ENCODE measurements at places on chromosomes 11 and 22.

DNA sequence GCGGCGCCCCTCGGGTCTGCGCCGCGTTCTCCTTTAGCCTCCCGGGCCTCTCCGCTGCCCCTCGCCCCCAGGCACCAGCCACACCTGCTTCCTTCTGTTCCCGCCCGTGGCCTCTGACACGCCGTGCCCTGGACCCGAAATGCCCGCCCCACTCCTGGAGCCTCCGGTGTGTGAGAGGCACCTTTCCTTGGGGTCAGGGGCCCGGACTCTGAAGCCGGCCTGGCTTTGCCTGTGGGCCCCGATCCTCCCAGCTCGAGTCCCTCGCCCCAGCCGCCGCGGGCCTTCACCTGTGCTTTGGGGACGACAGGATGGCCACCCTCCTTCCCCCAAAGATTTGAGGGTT is 661 bp upstream of the CDPF1 start:
- DNase-seq, result no peak

GRCh38 chr11:65558002-65558929 is at the start of gene LTBP3:
Gene LTBP3 (minus strand): TSS chr11:65558359. CDS start chr11:65557959, 400 bp downstream.
- peak; percentile 10 for DNase-seq

DNA sequence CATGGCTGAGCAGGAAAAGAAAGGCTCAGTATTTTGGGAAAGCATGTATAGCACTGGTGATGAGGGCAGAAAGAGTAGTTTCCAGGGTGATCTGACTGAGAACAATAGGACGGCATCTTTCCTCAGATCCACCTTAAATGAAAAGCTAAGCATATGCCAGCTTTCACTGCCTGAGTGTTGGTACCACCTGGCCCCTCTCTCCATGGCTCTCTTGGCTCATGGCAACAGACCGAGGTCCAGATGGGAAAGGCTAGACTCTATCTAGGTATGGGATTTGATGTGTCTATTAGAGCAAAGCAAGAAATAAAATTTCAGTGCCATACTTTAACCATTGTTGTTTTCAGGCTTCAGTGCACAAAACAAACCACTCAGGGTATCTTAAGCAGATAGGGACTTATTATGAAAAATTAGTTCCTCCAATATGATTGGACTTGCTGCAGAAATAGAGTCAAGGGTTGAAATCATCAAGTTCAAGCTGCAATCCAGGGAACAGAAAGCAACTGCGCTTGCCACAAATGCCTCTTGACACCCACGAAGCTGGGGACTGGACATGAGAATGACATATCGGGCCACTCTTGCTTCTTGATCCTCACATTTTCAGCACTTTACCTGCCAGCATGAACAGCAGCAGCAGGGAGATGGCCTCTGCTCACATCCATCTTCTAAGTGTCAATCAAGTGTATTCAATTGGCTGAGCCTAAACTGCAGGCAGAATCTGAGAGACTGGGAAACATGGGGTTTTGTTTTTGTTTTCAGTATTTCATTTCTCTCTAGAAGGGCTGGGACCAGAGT is 64.0 kb upstream of the SNX19 start:
- no peak for DNase-seq

DNA sequence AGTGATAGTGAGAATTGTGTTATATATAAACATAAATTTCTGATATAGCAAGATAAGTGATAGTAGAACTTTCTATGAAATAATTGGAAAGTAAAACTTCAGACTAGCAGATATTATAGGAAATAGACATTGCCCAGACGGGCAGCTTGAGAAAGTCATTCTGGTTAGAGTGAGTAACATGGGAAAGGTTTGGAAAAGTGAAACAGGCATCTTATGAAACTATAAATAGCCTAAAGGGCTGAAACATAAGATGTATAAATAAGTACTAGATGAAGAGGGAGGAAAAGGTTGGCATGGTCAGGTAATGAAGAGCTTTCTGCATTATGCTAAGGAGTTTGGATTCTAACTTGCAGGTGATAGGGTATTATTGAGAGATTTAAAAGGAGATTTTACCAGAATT is 101.3 kb downstream of the DYNC2H1 start:
- no peak for DNase-seq

- DNase-seq, result no peak
These were observed 5.8 kb downstream of the ZBTB44 start for GRCh38 chr11:130308886-130309285.

DNA sequence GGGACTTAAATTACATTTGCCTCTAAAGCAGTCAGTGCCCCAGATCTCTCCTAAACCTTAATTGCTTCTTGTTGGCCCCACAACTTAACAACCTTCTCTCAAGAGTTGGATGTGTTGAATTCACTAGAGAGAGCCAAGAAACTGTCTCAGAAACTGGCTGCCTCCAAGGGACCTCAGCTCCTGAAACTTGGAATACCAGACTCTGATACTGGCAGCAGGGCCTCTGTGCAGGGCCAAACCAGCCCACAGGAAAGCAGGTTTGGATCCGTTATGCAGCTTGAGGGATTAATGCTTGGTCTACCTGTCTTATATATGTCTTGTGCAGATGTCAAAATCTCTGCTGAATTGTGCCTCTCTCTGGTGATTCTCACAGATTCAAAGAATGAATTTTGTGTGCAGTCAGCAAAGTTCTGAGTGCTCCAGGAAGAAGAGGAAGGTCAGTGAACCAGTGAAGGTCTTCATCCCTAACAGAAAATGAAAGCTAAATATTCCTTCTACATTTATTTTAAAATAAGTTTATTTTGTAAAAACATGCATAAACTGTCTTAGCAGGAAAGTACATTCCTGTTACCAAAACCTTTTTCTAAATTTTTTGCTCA is 70.8 kb downstream of the LIF start:
- DNase-seq, result no peak

DNA sequence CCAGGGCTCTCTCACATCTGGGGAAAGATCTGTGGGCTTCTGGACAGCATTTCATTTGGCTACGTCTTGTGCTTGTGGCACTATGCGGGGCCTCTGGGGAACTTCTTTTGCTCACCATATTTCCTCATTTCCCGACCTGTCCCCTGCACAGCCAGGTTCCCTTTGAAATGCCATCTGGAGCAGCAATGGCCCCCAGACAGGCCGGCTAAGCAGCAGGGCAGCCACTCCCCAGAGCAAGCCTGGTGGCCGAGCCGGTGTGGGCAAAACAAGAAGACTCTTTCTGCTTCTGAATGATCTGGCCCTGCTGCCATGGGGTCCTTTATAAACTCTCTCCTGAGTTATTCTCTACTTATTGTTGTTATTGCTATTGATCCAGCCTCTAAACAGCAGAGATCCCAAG is 190.7 kb upstream of the NECTIN1 start:
- no peak for DNase-seq

GRCh38 chr11:119861160-119861559 is 132.2 kb upstream of the NECTIN1 start:
- DNase-seq, result no peak

DNA sequence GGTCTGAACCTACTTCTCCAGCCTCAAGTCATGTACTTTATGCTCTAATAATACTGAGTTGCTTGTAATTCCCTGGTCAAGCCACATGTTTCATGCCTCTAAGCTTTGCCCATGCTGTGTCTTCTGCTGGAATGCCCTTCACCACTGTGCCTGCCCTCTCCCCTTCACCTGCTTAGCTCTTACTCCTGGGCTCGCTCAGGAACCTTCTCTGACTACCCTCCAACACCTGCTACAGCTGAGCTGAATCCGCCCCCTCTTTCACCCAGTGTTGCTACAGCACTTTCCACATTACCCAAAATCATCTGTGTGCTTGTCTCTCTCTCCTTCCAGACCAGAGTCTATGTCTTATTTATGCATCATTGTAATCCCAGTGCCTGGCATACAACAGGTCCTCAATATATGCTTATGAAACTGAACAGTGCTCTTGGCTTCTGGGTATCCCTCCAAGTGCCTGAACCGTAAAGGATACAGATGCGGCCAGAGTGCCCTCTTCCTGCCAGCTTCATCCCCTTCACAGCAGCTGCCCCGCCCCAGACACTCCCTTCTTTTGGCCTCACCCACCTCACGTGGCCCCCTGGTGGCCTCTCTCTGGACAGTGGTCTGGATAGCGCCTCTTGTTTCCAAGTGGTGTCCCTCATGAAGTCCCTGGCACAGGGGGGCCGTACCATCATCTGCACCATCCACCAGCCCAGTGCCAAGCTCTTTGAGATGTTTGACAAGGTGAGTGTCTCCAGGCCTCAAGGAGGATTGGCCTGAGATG is 7.1 kb downstream of the ABCG4 start:
- no peak for DNase-seq

GRCh38 chr11:130409594-130410388 is 18.6 kb downstream of the ADAMTS8 start:
- no peak for DNase-seq

DNA sequence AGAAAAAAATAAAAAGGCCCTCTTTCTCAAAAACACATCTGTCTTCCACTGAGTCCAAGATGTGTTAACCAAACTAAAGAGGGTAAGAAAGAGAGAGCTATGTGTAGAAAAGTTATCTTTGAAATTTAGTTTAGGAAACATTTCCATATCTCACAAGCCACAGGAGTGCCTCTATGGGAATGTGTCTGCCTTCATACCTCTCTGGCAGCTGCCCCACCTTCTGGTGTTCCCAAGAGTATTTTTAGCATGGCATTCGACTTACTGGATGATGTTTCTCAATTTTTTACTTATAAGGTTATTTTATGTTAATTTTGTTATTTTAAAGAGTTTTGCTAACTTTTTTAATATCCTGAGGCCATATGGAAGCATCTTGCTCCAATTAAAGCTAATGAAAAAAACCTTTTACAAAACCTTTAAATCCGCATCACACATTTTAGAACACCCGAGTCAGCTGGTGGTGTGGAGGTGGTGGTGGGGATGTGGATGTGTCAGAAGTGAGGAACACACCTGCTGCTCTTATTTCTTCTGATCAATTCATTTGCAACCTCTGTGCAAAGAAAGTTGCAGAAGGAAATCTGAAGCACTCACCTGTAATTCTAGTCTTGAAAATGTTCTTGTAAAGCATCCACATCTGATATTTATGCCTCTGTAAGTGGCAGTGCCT is 112.2 kb downstream of the NCAM1 start:
- DNase-seq, result no peak

GRCh38 chr11:65814986-65815565 is 18.7 kb upstream of the SNX32 start:
- no peak for DNase-seq

- no peak for DNase-seq
These were observed 59.7 kb upstream of the KCNQ1OT1 start for GRCh38 chr11:2759228-2760195.

DNA sequence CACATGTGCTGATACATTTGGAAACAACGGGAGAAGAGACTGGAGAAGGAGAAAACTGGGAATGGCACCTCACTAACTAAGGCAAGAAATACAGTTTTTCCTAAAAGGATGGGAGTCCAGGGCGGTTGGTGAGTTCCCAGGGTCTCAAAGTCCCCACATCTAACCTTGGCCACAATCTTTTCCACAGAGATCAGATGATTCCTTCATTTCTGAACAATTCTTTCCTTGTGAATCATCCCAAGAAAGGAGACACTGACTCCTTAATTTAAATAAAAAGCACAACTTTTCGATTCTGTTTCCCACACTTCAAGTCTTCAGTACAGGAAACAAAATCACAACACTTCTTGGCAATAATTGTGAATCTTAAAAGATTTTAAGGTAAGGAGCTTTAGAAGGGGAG is 384.7 kb downstream of the DCDC1 start:
- DNase-seq, result no peak

- no peak for DNase-seq
These were observed 17.5 kb upstream of the TSPAN18 start for GRCh38 chr11:44709281-44709562.

- DNase-seq, result no peak
These were observed 19.5 kb downstream of the BRSK2 start for GRCh38 chr11:1409108-1409851.

DNA sequence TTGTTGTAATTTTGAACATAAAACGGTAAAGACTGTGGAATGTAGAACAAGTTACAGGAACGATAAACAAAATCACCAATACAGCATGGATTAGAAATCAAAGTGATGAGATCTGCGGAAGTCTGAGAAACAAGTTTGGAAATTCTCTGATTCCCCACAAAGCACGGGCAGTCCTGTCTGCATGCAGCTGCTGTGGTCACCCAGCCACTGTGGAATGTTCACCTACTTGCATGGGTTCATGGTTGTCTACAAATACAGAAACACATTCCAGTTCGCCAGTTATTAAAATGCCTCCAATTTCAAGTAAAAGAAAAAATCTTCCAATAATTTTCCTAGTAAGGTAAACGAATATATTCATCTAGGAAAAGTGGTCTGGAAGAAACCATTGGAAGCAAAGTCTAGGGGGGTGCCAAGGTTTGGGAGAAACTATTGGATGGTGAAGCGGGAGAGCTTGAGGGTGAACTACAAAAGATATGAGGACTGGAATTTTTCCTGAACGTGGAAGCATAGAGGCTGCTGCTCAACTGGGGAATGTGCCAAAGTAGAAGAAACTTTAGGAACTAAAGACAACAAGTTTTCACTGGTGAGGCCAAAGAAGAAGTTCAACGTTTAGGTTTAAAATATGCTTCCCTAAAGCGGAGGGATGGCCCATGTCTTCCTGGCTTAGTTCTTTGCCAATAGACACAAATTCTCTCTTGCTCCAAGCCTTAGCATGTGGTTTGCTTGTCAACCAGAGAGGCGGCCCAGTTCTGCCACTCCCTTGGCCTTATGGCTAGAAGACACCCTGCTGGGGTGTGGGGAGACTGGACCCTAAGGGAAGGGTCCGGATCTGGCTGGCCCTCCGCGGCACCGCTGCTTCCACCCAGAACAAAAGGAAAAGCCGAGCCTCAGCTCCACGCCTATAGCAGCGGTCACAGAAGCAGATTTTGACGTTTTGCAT is 70.2 kb downstream of the CTTN start:
- DNase-seq, result no peak

DNA sequence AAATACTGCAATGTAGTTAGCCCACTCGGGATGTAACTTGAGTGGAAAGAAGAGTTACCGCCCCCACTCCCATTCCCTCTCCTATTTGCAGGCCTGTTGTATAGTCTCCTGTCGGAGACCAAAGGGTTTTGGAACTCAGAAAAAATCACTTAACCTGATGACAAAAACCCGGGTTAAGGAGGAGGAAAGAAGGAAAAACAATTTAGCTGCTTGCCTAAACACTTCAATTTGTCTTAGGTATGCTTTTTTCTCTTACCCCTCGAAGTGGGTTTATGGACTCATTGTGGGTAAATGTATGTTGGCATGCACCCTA is 2.2 kb downstream of the YAP1 start:
- DNase-seq, result no peak

DNA sequence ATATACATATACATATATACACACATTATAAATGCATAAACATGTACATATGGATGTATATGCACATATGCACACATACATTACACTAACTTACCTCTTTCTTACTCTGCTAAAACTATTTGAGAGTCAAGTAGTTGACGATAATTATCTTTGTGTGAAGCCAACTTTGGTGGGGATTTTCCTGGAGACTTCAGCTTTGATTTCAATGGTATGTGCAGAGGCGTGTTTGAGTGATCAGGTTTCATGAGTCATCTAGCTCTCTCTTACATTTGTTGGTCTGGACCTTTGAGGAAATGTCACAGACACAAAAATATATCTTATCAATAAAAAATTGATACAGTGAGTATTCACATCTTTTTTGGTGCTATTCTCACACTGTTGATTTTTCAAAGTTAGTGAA is 769.1 kb upstream of the LUZP2 start:
- DNase-seq, result no peak

- DNase-seq, result no peak
These were observed 1212.5 kb downstream of the LRRC4C start for GRCh38 chr11:40246983-40247382.

All from DMS 273 treated with DMSO at 0.1 percent for 48 hours (cell line).